Stimulated activated CD8-positive, alpha-beta memory T cell treated with anti-CD3 and anti-CD28 coated beads, Interleukin-7, amount 100 ng/mL, for 4 hours (primary cell): ENCODE measurements at places on chromosomes 4 and X.
A peak's percentile ranks its signal among the peaks of the same experiment; 100 is the strongest.

GRCh38 chr4:170025523-170026252 is 507 bp downstream of the MFAP3L start:
- DNase-seq = peak; percentile 10

DNA sequence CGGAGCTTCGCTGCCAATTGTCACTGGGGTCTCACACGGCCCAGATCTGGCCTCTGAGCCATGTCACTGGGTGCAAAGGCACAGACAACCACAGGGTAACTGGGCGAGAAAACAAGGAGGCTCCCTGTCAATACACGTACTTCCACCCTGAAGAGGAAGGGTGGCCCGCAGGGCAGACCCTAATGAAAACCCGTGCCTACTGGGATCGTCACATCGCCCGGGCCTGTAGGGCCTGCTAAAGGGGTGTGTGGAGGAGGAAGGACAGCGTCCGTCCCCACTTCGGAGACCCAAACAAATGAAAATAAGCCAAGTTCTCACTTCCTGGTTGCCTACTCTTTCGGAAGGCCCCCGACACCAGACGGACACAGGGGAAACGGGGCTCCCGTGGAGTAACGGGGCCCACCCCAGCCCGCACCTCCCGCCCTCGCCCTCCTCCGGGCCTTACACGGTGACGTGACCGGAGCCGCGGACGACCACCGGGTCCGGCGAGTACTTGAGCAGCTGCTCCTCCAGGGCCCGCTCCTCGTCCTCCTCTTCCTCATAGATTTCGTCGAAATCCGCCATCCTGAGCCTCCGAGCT is 578 bp downstream of the CHIC2 start:
- peak; percentile 12 for DNase-seq

GRCh38 chr4:142690406-142691163 is 155.5 kb downstream of the INPP4B start:
- no peak for DNase-seq

DNA sequence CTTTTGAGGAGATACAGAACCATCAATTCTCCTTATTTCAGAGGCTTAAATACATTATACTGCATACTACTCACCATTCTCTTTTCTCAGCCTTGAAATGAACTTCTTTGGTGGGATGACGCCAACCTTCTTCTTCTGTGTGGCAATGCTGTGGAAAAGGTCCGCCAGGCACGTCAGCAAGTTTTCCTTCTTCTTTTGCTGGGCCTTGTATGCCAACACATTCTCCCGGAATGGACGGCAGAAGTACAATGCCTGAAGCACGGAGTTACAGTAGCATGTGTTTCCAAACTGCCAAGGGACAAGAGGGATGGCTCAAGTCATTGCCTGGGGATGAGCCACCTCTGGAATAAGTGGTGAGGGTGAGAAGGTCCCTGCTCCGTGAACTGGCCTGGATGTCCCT is 31.2 kb downstream of the USP46 start:
- DNase-seq = no peak

- DNase-seq = no peak
These were observed 71.9 kb downstream of the AFF2 start for GRCh38 chrX:148572337-148572736.
